ENCODE measurements at places on chromosomes 2 and 18.

DNA sequence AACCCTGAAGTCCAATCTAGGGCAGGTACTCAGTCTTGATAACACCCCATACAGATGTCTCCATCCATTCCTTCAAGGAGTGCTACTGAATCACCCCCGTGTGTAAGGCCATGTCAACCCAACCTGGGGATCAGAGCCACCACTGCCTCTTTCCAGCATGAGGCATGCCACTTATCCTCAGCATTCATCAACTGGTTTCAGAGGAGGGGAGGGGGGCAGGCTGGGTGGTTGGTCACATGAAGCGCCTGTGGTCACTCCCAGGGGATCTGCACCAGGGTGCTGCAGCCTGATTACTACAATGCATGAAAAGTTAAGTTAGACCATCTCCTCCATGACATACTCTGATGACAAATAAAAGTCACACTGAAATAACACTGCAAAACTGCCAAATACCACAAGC is 65.0 kb downstream of the UXS1 start:
- DNase-seq = no peak

DNA sequence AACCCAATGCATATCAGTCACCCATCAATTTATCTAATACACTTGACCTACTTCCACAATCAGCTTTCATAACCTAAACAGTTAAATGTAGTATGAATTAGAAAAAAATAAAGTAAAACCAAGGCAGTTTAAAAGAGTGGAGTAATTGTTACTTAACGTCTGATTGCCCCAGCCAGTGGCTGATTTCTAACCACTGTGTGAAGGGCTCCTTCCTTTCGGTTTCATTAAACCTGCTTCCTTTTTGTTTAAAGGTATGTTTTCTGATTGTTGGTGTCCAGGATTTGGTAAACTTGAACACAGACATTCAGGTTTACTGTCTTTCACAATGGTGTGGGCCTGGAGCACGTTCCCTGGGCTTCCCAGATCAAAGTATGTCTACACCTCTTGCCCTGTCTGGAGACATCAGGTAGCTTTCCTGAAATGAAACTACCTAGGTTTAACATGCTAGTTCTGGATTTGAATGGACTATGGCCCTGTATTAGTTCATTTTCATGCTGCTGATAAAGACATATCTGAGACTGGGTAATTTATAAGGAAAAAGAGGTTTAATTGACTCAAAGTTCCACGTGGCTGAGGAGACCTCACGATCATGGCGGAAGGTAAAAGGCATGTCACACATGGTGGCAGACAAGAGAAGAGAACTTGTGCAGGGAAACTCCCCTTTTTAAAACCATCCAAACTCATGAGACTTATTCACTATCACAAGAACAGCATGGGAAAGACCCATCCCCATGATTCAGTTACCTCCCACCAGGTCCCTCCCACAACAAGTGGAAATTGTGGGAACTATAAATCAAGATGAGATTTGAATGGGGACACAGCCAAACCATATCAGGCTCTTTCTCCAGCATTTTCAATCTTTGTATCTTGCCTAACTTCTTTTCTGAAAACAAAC is 605.2 kb upstream of the ID2 start:
- no peak for DNase-seq

- peak; percentile 17 for DNase-seq
Measured at GRCh38 chr2:3168230-3168891, 209.3 kb downstream of the EIPR1 start.

DNA sequence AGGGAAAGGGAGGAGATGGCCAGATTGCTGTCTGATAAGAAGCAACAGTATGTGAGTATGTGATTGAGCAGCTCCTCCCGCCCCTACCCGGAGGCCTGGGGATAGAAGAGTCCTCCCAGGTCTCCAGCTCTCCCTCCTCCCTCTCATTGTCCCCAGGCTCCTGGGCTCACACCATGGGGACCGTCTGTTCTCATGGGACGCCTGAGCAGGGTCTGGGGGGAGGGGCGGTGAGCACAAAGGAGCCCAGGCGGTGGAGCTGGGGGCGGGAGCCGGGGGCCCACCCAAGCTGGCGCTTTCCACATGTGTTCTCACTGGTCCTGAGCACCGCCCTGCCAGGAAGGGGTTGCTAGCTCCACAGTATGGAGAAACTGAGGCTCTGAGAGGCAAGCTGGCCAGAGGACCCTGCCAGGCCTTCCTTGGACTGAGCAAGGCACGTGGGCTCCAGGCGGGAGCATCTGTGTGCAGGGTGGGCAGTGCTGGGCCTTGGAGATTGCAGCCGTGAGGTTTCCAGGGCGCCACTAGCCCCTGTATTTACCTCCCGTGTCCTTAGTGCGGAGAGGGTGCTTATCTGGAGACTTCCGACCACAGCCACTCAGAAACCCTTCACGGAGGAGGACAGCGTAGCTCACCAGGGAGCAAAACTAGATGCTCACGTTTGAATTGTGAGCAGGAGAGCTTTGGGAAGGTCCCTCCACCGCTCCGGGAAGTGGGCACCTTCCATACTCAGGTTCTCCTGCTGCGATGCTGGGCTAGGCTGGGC is 37.4 kb downstream of the PDIA6 start:
- DNase-seq = no peak

GRCh38 chr2:15642011-15642814 is 50.5 kb downstream of the DDX1 start:
- DNase-seq = no peak

DNA sequence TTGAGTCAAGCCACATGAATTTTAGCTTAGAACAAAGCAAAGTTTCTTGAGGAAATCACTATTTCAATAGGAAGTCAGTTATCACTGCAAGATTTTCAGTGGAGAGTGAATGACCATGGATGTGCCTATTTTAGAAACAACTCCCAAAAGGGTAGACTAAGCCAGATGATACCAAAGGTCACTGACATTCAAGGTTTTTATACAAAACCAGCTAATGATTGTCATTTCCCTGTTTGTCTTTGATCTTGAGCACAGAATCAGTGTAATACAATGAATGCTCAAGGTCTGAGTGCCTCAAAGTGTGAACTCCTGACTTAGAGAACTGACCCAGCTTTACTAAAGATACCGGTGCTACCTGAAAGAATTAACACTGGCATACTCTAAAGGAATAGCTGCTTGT is 60.5 kb downstream of the CDH2 start:
- DNase-seq = no peak

GRCh38 chr18:23519734-23520133 is 16.4 kb downstream of the RMC1 start:
- no peak for DNase-seq

DNA sequence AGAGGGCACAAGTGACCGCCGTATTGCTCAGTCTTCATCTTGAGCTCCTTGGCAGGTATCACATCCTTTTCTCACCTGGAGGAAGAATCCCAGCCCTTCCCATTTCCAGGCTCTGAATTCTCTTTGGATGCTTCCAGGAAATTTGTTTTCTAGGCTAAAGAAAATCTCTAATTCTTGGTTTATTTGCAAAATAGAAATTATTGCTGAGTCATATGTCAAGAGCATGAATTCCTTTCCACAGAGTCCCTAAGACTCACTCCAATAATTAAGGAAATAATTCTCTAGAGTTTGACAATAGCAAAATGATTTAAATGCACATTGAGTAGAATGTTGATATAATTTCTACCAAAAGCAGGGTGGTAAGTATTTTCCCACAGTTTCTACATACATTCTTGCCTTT is 16.3 kb upstream of the CCDC68 start:
- DNase-seq = no peak

DNA sequence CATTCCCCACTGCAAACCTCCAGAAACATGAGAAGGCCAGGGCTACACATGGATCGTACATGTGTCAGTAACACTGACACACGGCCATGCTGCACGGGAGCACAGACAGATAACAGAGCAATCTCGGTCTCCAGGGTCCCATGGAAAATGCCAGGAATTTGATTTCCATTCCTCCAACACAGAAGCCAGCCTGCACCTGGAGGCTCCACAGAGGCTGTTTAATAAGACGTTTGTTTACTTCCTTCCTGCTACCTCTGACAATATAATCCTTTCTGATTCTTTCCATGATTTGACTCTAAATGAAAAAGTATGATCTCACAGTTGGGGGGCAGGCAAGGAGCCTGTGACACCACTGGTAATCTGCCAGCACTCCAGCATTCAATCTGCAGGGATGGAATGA is 210.9 kb upstream of the DDX18 start:
- DNase-seq = no peak

DNA sequence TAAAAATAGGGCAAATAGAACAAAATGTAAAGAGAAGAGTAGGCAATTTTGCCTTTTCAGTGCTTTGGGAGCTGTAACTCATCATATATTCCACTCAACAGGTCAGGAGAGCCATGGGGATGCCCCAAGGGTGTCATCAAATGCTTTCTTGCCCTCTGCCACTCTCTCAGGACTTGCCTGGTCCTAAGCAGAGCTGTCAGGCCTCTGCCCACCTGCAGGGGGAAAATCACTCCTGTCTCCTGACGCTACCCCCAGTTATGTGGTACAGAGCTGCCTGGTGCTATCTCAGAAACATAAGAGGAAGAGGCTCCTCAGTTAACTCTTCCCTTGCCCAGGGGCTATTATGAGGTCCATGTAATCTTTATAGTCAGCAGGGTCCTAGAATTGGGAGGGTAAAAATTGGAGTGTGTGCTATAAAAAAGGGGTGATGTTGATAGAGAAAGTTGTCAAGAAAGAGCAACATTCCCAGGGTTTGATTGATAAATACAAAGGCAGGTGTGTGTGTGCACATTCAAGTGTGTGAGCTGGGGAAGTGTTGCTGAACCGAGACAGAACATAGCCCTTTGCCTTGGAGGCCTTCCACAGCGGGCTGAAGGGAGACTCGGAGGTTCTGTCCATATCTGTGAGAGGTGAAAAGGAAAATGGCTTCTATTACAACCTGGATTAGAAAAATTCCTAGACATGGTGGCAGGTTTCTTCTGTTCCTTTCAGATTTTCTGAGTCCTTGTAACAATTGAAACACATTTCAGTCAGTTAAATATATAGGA is 25.4 kb downstream of the PTPRM start:
- DNase-seq = no peak

DNA sequence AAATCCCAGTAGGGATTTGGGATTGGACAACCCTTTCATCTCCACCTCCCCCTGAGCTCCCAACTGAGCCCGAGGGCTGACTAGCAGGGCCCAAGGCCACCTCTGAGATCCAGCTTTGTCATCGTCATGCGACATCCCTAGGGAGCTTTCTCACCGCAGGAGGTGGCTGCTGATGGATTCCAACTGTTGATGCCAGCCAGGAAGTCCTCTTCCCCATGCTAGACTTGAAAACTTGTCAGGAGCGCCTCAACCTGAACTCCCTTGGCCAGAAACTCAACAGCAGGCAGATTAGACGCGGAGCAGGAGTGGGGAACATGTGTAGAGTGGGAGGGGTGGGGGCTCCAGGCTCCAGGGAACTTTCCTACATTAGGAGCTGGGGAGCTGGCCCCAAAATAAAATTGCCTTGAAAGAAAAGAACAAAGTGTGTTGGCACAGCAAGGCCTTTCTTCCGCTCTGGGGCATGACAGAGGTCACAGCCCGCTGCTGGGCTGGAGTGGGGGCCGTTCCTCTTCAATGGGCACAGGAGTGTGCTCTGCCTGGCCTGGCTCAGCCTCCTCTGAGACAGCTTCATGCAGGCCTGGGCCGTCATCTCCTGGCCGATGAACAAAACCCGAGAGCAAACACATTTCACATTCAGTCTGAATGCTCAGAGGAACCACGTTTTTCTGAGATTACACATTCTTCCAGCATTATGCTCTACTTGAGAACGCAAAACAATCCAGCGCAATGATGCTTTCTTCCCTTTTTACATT is 34.5 kb downstream of the EMILIN2 start:
- DNase-seq = peak; percentile 75

DNA sequence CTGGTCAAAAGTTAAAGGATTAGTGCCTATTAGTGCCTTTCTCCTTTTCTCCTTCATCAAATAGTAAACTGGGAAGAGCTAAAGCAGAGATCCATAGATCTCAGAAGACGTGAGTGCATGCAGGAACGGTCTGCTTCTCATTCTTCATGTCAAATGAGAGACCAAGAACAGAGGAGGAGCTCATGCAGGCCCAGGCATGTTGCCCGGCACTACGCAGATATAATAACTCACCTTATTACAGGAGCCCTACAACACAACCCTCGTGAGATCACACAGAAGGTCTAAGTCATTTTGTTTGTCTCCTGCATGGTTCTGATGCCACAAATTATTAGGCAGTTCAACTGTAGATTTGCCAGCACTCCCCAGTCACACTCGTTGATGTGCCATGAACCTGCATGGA is 71.8 kb downstream of the CMPK2 start:
- DNase-seq = no peak

DNA sequence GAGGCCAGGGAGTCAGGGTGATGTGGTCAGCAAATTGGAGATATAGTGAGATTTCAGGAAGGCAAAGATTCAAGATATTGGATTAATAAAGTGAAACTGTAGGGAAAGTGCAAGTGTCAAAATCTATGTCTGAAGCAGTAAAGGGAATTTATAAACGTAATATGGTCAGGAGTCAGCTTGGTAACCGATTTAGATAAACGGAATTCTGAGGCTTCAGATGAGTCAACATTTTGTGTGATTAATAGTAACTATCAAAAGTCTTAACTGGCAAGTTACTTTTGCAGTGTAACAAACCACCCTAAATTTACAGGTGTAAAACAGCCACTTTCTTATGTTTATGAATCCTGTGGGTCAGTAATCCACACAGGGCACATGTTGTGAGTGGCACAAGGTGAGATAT is 10.9 kb downstream of the MTX2 start:
- no peak for DNase-seq

DNA sequence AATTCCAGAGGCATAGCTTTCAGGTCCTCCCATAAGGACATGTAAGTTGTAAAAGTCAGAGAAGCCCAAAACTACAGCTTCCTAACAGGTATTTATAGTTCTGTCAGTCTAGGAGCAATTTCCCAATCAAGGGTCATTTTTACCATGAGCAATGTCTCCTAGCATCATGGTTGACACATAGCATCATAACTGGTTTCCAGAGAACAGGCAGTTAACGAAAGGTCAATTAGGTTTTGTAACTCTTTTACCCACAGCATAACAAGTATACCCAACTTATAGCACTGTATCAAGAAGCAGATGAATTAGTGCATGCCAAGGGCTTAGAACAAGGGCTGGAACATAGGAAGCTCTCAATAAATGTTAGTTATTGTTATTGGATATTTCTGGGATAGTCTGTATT is 110.1 kb downstream of the MREG start:
- no peak for DNase-seq

Data from left cardiac atrium (tissue), 4 donors.